ENCODE measurements at places on chromosomes 13 and 19. TPM values are rescaled to one million over a fixed set of nuclear protein-coding genes. Genes with fewer than 3 reads are reported as not detected.
A peak's percentile ranks its signal among the peaks of the same experiment; 100 is the strongest.

DNA sequence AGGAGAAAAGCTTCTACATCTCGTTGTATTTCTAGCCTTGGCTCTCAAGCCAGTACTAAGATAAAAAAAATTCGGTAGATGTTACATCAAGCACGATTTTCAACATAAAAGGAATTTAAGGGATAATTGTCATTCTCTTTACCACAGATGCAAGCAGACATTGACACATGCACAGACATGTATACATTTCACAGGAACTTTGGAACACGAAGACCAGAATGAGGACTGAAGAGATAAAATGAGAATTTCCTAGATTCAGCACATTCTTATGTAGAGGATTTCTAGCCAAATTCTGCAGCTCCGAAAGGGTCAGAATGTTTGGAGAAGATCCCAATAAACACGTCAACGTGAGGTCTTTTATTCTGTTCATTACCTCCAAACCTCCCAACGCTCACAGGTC lies 284.5 kb upstream of the ARGLU1 start:
- H3K4me3 ChIP-seq = no peak overlapping the region
- H3K36me3 ChIP-seq = no peaks in the 10 kb centered on the region
- no peak for DNase-seq
- no peaks in the 10 kb centered on the region for H3K27me3 ChIP-seq

DNA sequence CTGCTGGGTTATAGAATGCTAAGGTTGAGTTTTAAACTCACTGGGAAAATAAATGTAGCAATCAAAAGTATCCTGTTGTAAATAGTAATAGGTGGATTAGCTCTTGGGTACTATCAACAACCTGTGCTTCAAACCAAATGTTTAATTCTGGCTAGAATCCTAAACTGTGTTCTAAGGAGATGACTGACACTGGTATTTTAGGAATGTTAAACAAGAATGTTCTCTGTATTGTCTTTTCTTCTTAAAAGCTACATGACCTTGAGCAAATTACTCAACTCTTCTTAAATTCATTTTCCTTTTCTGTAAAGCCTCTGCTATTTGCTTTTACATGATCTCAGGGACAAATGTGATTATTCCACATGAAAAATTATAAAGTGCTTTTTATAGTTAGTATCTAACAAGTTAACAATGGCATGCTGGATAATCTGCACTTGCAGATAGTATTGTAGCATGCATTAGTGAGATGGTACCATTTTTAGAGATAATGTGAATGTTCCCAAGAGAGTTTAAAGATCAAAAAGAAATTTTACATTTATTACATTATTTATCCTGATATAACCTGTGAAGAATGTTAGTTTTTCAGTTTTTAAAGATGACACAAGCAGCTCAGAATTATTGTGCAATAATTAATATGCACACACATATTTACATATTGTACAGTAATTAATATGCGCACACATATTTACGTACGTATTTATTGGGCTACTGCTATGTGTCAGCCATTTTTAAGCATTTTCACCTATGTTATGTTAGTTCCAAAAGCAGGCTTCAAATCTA lies 13.6 kb upstream of the EPSTI1 start:
- H3K4me1 ChIP-seq = no peaks in the 10 kb centered on the region
- H3K36me3 ChIP-seq = no peaks in the 10 kb centered on the region
- H3K4me3 ChIP-seq = no peak overlapping the region
- H3K27ac ChIP-seq = no peak overlapping the region

PPM1N gene
- total RNA-seq = 1.9 TPM

PRTN3 gene
- total RNA-seq = not detected

- peaks cover 44% of the 10 kb centered on the region for H3K4me1 ChIP-seq
- peak; percentile 91 for DNase-seq
- peak overlapping the region; percentile 97 for H3K4me3 ChIP-seq
- H3K27ac ChIP-seq = peak overlapping the region; percentile 97
- no peaks in the 10 kb centered on the region for H3K27me3 ChIP-seq
- H3K36me3 ChIP-seq = peaks cover 35% of the 10 kb centered on the region
Measured at GRCh38 chr19:40614622-40615411, 13.6 kb downstream of the LTBP4 start.

DNA sequence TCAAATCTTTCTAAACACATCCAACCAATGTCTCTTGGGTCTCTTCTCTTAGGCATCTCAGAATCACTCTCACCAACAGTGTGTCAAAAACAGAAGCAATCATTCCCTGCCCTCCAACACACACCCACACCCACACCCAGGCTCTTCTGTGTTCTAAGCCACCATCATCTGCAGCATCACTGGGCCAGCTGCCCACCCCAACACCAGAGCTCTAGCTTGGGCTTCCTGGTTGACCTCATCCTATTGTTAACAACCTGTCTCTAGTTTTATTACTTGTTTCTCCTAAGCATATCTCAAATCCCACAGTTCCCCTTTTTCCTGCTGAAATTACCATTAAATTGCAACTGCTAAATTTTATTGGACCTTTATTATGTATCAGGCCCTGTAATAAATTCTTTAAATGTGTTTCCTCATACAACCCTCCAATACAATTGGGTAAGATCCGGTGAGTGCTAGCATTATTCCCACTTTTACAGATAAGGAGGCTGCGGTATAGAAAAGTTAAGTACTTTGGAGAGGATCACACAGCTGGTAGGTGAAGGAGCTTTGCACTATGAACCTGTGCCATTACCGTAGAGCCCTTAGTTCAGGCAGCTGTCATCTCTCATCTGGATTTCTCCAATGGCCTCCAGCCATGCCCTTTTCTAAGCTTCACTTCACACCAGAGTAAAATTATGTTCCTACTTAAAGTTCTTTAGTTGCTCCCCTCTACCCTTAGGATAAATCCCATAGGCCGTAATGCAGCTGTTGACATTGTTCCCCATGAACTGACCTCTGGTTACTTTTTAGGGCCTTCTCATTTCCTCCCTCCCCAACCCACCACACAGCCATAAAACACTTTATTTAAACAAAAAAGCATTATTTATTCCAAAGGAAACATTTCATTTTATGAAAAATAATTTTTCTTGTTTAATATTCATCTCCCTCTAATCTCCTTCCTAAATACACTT lies 227.7 kb downstream of the B3GLCT start:
- no peak overlapping the region for H3K4me3 ChIP-seq
- DNase-seq = no peak
- H3K27me3 ChIP-seq = peaks cover 2% of the 10 kb centered on the region
- no peaks in the 10 kb centered on the region for H3K36me3 ChIP-seq
- peaks cover 4% of the 10 kb centered on the region for H3K4me1 ChIP-seq
- H3K27ac ChIP-seq = no peak overlapping the region

DNA sequence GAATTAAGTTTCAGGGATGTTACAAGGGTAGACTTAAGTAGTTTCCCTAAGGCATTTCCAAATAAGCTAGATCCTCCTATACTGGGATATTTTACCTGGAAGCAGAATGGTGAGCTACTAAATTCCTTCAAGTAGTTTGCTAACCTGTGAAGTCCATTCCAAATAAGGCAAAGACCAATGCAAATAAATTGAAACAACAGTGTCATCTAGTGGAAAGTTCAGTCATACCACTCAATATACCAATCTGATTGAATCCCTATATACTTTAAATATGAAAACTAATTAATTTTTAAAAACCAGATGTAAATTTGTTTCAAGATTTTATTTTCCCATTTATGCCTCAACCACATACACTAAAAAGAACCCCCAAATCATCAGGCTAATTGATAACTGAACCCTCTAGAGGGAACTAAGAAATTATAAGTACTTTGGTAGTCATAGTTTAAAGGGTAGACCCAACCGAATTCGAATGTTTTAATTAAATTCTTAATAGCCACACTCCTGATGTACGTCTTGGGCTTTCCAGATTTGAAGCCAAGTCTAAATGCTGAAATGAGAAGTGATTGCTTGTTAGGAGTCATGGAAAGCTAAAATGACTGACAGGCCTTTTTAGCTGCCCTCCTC lies 223.7 kb downstream of the TBC1D4 start:
- DNase-seq = no peak
- no peak overlapping the region for H3K4me3 ChIP-seq
- no peaks in the 10 kb centered on the region for H3K36me3 ChIP-seq
- H3K27me3 ChIP-seq = no peaks in the 10 kb centered on the region
- H3K4me1 ChIP-seq = peaks cover 6% of the 10 kb centered on the region
- no peak overlapping the region for H3K27ac ChIP-seq

DNA sequence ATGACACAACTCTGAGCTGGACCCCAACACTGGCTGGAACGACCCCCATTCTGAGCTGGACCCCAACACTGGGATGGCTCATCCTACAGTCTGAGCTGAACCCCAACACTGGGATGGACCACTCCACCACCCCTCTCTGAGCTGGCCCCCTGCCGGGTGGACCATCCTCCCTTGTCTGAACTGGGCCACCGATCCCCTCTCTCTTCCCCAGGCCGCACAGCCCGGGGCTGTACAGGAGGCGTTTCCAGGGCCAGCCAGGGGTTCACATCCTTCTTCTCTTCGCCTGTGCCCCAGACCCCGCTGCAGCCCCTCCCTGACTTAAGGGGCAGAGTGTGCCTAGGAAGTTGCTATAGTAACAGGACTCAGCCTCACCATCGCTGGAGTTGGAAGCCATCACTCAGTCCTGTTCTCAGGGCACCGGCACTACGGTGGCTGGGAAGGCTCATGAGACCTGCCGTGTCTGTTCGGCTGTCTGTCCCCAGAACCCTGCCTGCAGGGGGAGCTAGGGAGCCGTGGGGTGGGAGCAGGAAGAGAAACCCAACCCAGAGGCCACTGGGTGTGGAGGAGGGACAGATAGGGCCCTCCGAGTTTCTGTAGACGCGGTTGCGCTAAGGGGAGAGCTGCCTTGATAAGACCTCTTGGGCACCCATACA lies 3.7 kb downstream of the PRKACA start:
- H3K36me3 ChIP-seq = no peaks in the 10 kb centered on the region
- DNase-seq = peak; percentile 57
- no peaks in the 10 kb centered on the region for H3K27me3 ChIP-seq
- no peak overlapping the region for H3K27ac ChIP-seq
- no peak overlapping the region for H3K4me3 ChIP-seq
- H3K4me1 ChIP-seq = peaks cover 40% of the 10 kb centered on the region

DNA sequence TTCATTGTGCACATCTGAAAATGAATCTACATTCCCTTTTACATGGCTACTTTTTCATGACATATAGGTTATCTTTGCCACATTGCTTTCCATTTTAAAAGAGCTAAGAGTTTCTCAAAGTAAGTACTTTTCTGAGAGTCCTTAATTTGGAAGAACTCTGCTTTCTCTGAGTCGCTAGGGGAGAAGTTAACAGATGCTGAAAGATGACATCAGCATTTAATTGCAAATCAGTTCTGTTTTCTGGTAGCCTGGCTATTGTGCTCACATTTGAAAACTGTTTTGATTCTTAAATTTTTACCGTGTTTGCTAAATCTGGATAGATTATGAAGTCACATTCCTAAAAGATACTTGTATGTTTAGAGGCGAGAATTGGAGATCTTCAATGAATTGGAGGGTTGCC lies 107.7 kb upstream of the C1QTNF9B start:
- no peak overlapping the region for H3K4me3 ChIP-seq
- H3K4me1 ChIP-seq = no peaks in the 10 kb centered on the region
- no peaks in the 10 kb centered on the region for H3K27me3 ChIP-seq
- DNase-seq = no peak
- no peak overlapping the region for H3K27ac ChIP-seq
- no peaks in the 10 kb centered on the region for H3K36me3 ChIP-seq

Measured in activated naive CD8-positive, alpha-beta T cell treated with anti-CD3 and anti-CD28 coated beads for 36 hours (primary cell).